ENCODE measurements at places on chromosomes 6 and 20. TPM values are rescaled to one million over a fixed set of nuclear protein-coding genes. Genes with fewer than 3 reads are reported as not detected.

The PMEPA1 gene
- under 0.01 TPM for total RNA-seq

The TRIM40 gene
- not detected for total RNA-seq

The SIRPB1 gene
- total RNA-seq = 0.25 TPM

The ZNF334 gene
- 4.8 TPM for total RNA-seq

The NHSL1 gene
- total RNA-seq = 1.8 TPM

The ZFP57 gene
- 0.11 TPM for total RNA-seq

The MGME1 gene
- total RNA-seq = 7.1 TPM

The RIN2 gene
- 58.7 TPM for total RNA-seq

The LPA gene
- not detected for total RNA-seq

The TPBG gene
- total RNA-seq = 93.1 TPM

The ZNF341 gene
- 1.00 TPM for total RNA-seq

The B3GAT2 gene
- under 0.01 TPM for total RNA-seq

The FOXA2 gene
- 1.00 TPM for total RNA-seq

The OPRL1 gene
- total RNA-seq = 1.1 TPM

The FAM83C gene
- not detected for total RNA-seq

The OR2H2 gene
- total RNA-seq = not detected

The HLA-DOB gene
- total RNA-seq = 0.12 TPM

The SAMD5 gene
- total RNA-seq = 0.44 TPM

The KCNK17 gene
- total RNA-seq = not detected

The LPIN3 gene
- 5.5 TPM for total RNA-seq

The LY6G6C gene
- total RNA-seq = not detected

The TSPO2 gene
- total RNA-seq = not detected

The RFX6 gene
- total RNA-seq = not detected

The PGC gene
- total RNA-seq = not detected

The SLC17A1 gene
- total RNA-seq = not detected

The ZNF318 gene
- 7.5 TPM for total RNA-seq

The PHF20 gene
- 29.2 TPM for total RNA-seq

The ARMC2 gene
- 1.7 TPM for total RNA-seq

The TBX18 gene
- 3.2 TPM for total RNA-seq

The ZNF217 gene
- total RNA-seq = 23.6 TPM

The ANKRD60 gene
- not detected for total RNA-seq

The F13A1 gene
- total RNA-seq = under 0.01 TPM

The ERVFRD-1 gene
- total RNA-seq = 0.12 TPM

The SPATS1 gene
- not detected for total RNA-seq

The MEI4 gene
- not detected for total RNA-seq

The BHLHE23 gene
- total RNA-seq = not detected

The SPAG4 gene
- total RNA-seq = 12.7 TPM

The ACTL10 gene
- total RNA-seq = 2.1 TPM

The FERMT1 gene
- total RNA-seq = 5.2 TPM

The BMP7 gene
- not detected for total RNA-seq

The DPPA5 gene
- total RNA-seq = not detected

The SASH1 gene
- total RNA-seq = 26.1 TPM

The CNKSR3 gene
- total RNA-seq = 5.9 TPM

The CCM2L gene
- under 0.01 TPM for total RNA-seq

The SULF2 gene
- 2.0 TPM for total RNA-seq

The PHACTR3 gene
- not detected for total RNA-seq

The STAU1 gene
- total RNA-seq = 45.1 TPM

The TSHZ2 gene
- 1.5 TPM for total RNA-seq

The LY6G5C gene
- 0.33 TPM for total RNA-seq

The SRMS gene
- not detected for total RNA-seq

The CLDN20 gene
- total RNA-seq = not detected

The CTCFL gene
- total RNA-seq = not detected

The FHL5 gene
- total RNA-seq = not detected

The BPI gene
- not detected for total RNA-seq

The SLC17A3 gene
- total RNA-seq = not detected

The COL12A1 gene
- 765 TPM for total RNA-seq
